Activated CD4-positive, alpha-beta T cell treated with anti-CD3 and anti-CD28 coated beads, Interleukin-2, amount 10 ng/mL, durations not matched to agents 7 days and 5 days (primary cell): ENCODE measurements at places on chromosomes 3 and 15. TPM values are rescaled to one million over a fixed set of nuclear protein-coding genes. Genes with fewer than 3 reads are reported as not detected.

DNA sequence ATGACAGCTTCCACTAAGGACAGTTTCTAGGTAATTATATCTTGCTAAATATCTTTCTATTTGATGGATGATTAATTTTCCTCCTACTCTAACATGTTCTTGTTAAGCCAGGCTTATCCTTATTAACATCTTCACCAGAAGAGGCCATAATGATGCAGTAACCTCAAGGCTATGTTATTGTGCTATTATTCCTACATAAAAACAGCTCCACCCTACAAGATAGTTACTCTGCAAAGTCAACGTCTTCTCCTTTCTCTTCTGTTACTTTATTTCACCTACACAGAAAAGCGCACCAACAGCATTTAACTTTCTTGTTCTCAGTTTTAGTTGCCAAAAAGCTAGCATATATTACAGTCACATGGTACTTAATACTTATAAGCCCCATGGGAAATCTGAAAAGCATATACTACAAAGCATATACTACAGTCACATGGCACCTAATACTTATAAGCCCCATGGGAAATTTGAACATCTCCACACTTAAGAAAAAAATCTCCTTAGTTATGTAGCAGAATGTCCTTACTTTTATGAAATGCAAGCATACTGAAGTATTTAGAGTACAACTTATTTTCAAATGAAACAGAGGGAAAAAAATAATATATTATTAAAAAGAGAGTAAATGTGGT is 13.4 kb downstream of the ADAM10 start:
- DNase-seq: no peak

GRCh38 chr15:68015244-68015643 is 38.9 kb upstream of the PIAS1 start:
- DNase-seq: no peak

- DNase-seq: no peak
These were observed 1.6 kb downstream of the IL12A start for GRCh38 chr3:159989973-159990846.

DNA sequence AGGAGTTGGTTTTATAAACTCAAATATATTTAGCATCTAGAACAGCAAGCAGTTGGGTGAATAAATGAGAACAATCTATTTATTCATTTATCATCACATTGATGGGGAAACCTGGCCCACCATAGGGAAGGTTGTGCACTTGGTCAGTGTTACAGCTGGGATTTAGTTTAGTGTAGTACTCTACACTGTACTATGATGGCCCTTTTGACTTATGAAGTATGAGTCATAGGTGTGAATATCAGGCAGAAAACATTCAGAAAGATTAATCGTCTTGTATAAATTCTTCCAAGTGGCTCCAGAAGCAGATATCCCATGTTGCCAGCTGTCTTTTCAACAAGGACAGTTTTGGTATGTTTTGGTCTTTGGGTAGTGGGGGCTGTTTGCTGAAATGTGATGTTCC is 38.0 kb downstream of the BBS4 start:
- no peak for DNase-seq

- DNase-seq: no peak
These were observed 29.6 kb downstream of the SFMBT1 start for GRCh38 chr3:53016236-53016635.

GRCh38 chr15:66899555-66900350 is 165.6 kb upstream of the SMAD3 start:
- DNase-seq: no peak

DNA sequence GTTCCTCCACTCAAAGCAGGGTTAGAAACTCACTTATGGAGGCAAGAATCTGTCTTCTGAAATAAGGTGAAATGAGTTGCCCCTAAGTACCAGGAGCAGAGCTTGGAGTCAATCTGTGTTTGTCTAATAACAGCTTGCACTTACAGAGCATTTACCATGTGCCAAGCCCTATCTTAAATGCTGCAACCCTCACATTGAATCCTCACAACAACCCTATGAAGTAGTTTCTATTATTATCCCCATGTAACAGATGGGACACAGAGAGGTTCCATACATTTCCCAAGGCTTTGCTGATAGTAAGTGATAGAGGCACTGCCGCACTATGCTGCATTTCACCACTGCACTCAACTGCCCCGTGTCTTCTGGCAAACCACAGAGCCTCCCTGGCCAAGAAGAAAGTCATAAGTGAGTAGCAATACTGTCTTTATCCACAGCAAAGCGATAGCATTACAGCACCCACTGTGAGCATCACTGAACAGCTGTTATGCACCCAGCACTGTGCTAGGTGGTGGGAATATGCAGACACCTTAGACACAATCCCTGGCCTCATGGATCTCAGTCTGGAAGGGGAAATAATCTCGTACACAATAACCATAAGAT is 141.5 kb downstream of the SSR3 start:
- no peak for DNase-seq

DNA sequence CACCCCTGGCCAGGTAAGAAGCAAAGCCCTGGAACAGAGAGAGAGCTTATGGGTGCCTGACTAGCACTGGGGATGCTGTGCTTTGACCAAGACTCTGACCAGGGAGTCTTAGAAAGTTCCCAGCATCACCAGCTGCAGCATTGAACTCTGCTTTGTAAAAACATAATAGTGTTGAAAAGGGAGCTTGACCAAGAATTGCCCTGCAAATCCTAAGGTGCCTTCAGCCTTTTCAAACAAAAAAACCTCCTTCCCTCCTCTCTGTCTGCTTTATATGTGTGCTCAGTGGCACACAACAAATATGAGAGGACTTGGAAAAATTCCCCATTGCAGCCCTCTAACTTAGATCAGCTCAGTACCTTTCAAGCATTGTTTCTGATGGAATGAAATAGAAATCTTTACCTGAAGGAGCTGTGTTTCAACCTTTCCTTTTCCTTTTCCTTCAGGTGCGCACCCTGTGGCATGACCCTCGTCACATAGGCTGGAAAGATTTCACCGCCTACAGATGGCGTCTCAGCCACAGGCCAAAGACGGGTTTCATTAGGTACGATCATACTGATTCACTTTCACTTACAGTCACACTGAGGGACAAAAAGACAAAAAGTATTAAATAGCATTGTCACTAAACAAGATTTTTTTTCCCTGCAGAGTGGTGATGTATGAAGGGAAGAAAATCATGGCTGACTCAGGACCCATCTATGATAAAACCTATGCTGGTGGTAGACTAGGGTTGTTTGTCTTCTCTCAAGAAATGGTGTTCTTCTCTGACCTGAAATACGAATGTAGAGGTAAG is 13.0 kb downstream of the THBS1 start:
- DNase-seq: no peak

- no peak for DNase-seq
These were observed 46.7 kb downstream of the TMED3 start for GRCh38 chr15:79357566-79357965.

DNA sequence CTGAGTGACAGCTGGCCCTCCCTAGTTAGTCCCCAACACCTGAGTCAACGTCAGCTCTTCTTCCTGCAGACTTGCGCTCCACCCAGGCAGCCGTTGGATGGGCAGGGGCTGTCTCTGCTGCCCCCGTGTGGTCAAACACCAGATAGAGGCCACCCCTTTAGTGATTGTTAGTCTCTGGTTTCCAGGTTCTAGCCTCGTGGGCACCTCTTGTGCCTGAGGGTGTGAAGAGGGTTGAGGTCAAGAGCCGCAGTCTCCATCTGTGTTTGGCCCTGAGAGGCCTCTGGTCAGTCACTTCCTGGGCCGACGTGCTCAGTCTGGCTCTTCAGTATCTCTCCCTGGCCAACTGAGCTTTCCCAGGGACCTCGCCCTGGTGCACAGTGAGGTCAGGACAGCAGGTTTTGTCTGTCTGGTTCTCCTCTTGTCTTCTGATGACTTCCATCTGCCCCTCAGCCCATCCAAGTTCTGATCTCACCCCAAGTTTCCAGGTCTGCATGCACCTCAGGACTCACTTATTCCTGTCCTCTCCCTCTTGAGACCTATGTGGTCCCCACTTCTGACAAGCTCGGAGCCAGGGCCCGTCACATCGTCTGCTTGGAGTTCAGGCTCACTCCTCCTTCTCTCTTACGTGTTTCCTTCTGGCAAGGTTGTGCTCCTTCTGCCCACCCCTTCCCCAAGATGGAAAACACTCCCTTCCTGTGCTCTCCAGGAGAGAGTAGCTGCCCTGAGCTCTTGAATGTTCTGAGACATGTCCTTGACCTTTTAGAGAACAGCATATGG is 20.9 kb downstream of the CD276 start:
- peak; percentile 74 for DNase-seq

GRCh38 chr3:170947018-170947769 is 38.8 kb upstream of the EIF5A2 start:
- DNase-seq: no peak

DNA sequence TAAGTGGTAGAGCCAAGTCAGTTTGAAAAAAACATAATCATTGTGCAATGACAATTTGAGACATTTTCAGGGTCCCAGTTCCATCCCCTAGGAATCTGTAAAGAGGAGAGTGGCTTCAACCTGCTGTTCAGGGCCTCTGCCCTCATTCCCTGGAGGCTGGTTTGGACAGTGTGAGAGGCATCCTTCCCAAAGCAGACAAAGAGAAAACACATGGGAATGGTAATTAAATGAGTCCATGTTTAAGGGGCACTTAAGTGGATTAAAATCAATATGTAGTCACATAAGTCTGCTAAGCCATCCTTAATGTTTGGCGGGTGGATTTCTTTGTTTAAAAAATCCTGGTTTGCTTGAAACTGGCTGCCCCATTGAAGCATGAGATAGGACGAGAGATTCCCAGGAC is 146.3 kb upstream of the CTDSPL start:
- no peak for DNase-seq

DNA sequence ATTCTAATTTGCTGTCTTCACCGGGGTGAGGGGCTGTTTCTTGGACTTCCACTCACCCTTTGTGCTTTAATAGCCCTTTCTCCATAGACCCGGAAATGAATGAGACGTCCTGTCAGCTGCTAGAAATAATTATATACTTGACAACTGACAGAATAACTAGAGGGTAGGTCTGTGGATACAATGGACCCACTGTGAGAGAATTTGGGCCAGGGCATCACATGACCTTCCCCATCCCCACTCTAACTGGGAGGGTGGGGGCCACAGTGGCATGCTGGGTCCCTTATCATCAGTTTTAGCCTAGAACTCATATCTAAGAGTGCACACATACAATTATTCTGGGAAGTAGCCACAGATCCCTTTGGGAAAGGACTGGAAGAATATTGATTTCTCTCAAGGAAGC is 25.9 kb upstream of the MINAR1 start:
- no peak for DNase-seq

- DNase-seq: no peak
These were observed 38.1 kb upstream of the IQSEC1 start for GRCh38 chr3:13111173-13111872.

DNA sequence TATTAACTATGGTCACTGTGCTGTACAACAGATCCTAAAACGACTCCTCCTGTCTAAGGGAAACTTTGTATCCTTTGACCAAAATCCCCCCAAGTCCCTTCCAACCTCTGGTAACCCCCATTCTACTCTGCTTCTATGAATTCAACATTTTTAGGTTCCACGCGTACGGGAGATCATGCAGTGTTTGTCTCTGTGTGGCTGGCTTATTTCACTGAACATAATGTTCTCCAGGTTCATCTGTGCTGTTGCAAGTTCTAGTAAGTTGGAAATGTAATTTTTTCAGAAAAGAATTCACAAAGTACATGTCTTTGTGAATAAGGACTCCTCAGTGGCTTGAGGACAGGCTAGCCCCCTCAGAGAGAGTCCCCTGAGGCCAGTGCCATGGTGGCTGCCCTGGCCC is 66.1 kb downstream of the ATP10A start:
- DNase-seq: no peak

GRCh38 chr15:79006071-79006470 is 61.2 kb upstream of the CTSH start:
- no peak for DNase-seq

ALG1L2 gene
- 0.96 TPM for total RNA-seq

NRG4 gene
- not detected for total RNA-seq

PRR20G gene
- not detected for total RNA-seq

CCDC39 gene
- total RNA-seq: not detected

COPS2 gene
- 61.7 TPM for total RNA-seq

DPPA2 gene
- total RNA-seq: not detected

MBNL1 gene
- total RNA-seq: 559 TPM

SAXO2 gene
- 14.3 TPM for total RNA-seq
